ENCODE measurements at places on chromosomes 5 and 9. TPM values are rescaled to one million over a fixed set of nuclear protein-coding genes. Genes with fewer than 3 reads are reported as not detected.

Gene CBY3
- not detected for total RNA-seq

Gene SLC27A6
- 0.06 TPM for total RNA-seq

Gene ZFP2
- total RNA-seq, result not detected

Gene FOXD4L4
- not detected for total RNA-seq

Gene PCDHB3
- total RNA-seq, result not detected

Gene DCP2
- total RNA-seq, result 10.1 TPM

Gene CTXN3
- total RNA-seq, result not detected

Gene WDR38
- total RNA-seq, result 0.12 TPM

Gene SDHA
- 124 TPM for total RNA-seq

Gene PCDHGC4
- total RNA-seq, result not detected

Gene PCDHB12
- not detected for total RNA-seq

Gene BAG1
- 121 TPM for total RNA-seq

Gene PCDHA9
- total RNA-seq, result not detected

Gene SPATA31C1
- total RNA-seq, result not detected

Gene CNTLN
- total RNA-seq, result 6.0 TPM

Gene PCDHGB1
- 1.9 TPM for total RNA-seq

Gene ISL1
- total RNA-seq, result not detected

Gene WHRN
- total RNA-seq, result 5.0 TPM

Gene PLPP6
- total RNA-seq, result 9.6 TPM

Gene RXFP3
- not detected for total RNA-seq

Gene TAS2R1
- not detected for total RNA-seq

Gene IFNA13
- not detected for total RNA-seq

Gene XRCC4
- 9.1 TPM for total RNA-seq
